ENCODE measurements at places on chromosomes 13 and 19. TPM values are rescaled to one million over a fixed set of nuclear protein-coding genes. Genes with fewer than 3 reads are reported as not detected.
A peak's percentile ranks its signal among the peaks of the same experiment; 100 is the strongest.

The IGFL2 gene
- not detected for total RNA-seq

The PROZ gene
- not detected for total RNA-seq

The MEIS3 gene
- not detected for total RNA-seq

The TUBA3C gene
- total RNA-seq, result not detected

DNA sequence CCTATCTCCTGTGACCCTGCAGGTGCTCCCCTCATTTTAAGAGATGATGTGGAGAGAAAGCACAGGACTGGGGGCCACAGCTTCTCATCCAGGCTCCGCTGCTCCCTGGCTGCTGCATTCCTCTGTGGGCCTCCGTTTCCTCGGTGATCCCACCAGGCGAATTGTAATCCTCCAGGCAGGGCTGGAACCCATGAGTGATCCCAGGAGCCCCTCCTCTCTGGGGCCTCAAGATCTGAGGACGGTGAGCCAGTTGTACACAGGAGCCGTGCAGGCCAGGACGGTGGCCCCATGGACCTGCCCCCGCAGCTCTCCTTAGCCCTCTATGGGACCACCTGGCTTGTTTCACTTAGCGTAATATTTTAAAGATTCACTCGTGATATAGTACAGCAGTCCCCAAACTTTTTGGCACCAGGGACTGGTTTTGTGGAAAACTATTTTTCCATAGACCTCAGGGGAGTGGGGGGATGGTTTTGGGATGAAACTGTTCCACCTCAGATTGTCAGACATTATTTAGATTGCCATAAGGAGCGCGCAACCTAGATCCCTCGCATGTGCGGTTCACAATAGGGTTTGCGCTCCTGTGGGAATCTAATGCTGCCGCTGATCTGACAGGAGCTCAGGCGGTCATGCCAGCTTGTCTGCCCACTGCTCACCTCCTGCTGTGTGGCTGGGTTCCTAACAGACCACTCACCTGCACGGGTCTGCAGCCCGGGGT is 5.6 kb downstream of the FFAR3 start:
- H3K4me1 ChIP-seq, result no peaks in the 10 kb centered on the region
- no peak overlapping the region for H3K27ac ChIP-seq
- peaks cover 43% of the 10 kb centered on the region for H3K27me3 ChIP-seq
- H3K36me3 ChIP-seq, result no peaks in the 10 kb centered on the region
- DNase-seq, result peak; percentile 34

GRCh38 chr13:42048684-42049453 is 421 bp downstream of the DGKH start:
- H3K36me3 ChIP-seq, result peaks cover 13% of the 10 kb centered on the region
- peak; percentile 71 for DNase-seq
- H3K27ac ChIP-seq, result peak overlapping the region; percentile 63
- peak overlapping the region; percentile 82 for H3K4me3 ChIP-seq
- peaks cover 13% of the 10 kb centered on the region for H3K27me3 ChIP-seq

DNA sequence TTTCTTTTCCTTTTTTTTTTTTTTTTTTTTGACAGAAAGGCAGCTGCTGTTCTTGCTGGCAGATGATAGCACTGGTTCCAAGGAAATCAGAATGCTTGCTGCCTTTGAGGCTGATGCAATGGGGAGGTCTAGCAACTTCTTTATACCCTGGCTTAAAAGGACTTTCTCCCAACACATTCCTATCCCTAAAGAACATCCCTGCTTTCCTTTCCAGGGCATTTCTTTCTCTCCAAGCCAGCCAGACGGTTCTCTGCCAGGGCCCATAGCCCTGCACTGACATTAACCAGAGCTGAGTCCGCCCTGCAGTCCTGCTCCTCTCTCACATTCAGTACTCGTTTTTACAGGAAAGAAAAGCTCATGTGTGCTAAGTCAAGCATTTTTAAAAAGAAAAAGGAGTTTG is 133.9 kb upstream of the WASF3 start:
- peaks cover 5% of the 10 kb centered on the region for H3K27me3 ChIP-seq
- DNase-seq, result no peak
- H3K4me3 ChIP-seq, result no peak overlapping the region
- H3K4me1 ChIP-seq, result no peaks in the 10 kb centered on the region

GRCh38 chr19:10295305-10295846 is 5.6 kb downstream of the ICAM5 start:
- peaks cover 63% of the 10 kb centered on the region for H3K27me3 ChIP-seq
- peak overlapping the region; percentile 67 for H3K27ac ChIP-seq
- H3K36me3 ChIP-seq, result peaks cover 2% of the 10 kb centered on the region

- H3K27me3 ChIP-seq, result no peaks in the 10 kb centered on the region
Measured at GRCh38 chr19:44367024-44367423, 10.5 kb upstream of the ZNF112 start.

GRCh38 chr19:1811942-1812425 is at the start of gene ATP8B3:
Gene ATP8B3, minus strand, starts transcription at chr19:1812276. Its CDS starts 540 bp downstream, at chr19:1811736.
- peaks cover 14% of the 10 kb centered on the region for H3K4me1 ChIP-seq
- H3K27ac ChIP-seq, result peak within 1 kb of the TSS; percentile 99
- H3K36me3 ChIP-seq, result peaks cover 5% of the 10 kb centered on the region
- H3K4me3 ChIP-seq, result peak within 1 kb of the TSS; percentile 81
- no peaks in the 10 kb centered on the region for H3K27me3 ChIP-seq

DNA sequence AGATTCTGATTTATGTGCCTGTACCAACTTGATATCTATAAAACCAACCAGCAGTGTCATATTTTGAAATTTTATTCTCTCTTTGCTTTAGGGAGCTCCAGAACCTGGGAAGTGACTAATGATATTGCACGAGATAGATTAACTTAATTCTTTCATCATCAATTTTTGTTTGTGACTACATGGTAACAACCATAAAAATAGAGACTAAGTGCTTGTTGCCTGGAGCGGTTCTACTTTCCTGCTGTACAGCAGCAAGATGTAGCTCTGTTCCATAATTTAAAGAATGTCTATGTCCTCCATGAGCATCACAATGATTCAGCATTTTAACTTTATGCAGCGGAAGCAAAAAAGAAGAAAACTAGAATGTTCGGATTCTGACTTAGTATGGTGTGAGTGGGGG is 275.6 kb downstream of the KLF5 start:
- H3K27ac ChIP-seq, result no peak overlapping the region
- H3K4me1 ChIP-seq, result peaks cover 6% of the 10 kb centered on the region
- no peak for DNase-seq
- no peaks in the 10 kb centered on the region for H3K36me3 ChIP-seq
- H3K27me3 ChIP-seq, result peaks cover 2% of the 10 kb centered on the region

DNA sequence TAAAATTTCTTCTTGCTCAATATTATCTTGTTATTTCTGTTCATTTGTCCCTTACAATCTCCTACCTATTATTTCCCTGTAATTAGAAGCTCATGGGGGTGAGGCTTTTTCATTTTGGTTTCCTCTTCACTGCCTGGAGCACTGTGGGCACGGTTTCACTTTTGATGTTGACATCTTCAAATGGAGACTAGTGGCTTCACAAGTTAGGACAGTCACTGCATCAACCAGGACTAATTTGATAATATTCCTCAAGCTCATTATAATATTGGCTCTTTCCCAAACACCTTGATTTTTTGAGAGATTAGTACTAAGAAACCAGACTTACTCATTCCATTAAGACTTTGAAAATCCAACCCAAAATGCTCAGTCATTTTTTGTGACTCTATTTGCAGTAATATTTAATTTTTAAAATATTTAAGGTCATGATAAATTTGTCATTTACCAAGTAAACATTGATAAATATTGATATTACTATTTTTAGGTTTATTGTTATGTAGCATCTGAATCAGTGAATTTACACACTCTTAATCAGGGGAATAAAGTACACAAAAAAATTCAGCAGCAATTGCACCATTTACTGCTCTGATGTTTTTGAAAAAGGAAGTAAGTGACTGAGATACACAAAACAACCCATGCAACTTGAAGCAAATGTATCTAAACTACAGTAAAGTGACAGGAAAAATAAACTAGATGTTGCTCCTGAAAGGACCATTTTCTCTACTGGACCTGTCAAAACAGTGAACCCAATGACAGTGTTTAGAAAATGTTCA is 28.8 kb upstream of the RCBTB2 start:
- H3K36me3 ChIP-seq, result peaks cover 46% of the 10 kb centered on the region
- peaks cover 65% of the 10 kb centered on the region for H3K4me1 ChIP-seq
- H3K27me3 ChIP-seq, result peaks cover 27% of the 10 kb centered on the region
- peak overlapping the region; percentile 59 for H3K4me3 ChIP-seq

- H3K27me3 ChIP-seq, result peaks cover 52% of the 10 kb centered on the region
- peak overlapping the region; percentile 69 for H3K27ac ChIP-seq
- peaks cover 29% of the 10 kb centered on the region for H3K4me1 ChIP-seq
- H3K36me3 ChIP-seq, result peaks cover 5% of the 10 kb centered on the region
- H3K4me3 ChIP-seq, result peak overlapping the region; percentile 86
- no peak for DNase-seq
Measured at GRCh38 chr13:110562036-110562597, 595 bp upstream of the RAB20 start.

DNA sequence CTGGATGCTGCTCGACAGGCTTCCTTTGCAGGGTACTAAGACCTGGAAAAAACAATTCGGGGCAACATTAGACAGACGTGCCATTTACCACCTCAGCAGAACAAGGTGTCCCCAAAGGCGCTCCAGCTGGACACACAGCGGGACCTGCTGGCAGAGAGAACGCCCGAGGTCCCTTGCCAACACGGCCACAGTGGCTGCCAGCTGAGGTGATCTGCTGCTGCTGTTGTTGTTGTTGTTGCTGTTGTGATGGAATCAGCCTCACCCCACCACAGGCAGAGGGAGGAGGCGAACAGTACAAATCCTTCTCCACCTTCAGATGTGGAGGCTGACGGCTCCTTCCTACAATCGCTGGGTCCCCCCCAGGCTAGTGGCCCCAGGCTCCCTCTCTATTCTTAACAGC is 25.2 kb downstream of the ANKRD27 start:
- H3K27ac ChIP-seq, result no peak overlapping the region
- DNase-seq, result no peak
- no peak overlapping the region for H3K4me3 ChIP-seq
- H3K4me1 ChIP-seq, result peaks cover 25% of the 10 kb centered on the region
